ENCODE measurements at places on chromosomes 1 and 21.
A peak's percentile ranks its signal among the peaks of the same experiment; 100 is the strongest.

GRCh38 chr1:162571696-162572095 is 10.2 kb downstream of the UAP1 start:
- DNase-seq = no peak

DNA sequence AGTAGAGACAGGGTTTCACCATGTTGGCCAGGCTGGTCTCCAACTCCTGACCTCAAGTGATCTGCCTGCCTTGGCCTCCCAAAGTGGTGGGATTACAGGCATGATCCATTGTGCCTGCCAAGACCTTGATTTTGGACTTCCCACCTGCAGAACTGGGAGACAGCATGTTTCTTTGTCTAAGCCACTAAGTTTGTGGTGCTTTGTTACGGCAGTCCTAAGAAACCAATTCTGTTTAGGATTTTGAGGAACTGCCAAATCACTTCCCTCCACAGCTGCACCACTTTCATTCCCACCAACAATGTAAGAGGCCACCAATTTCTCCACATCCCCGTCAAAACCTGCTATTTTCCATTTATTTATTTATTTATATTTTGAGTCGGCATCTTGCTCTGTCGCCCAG is 46.1 kb downstream of the CHAF1B start:
- DNase-seq = no peak

- DNase-seq = no peak
Measured at GRCh38 chr1:98940722-98941079, 64.0 kb downstream of the PLPPR5 start.

DNA sequence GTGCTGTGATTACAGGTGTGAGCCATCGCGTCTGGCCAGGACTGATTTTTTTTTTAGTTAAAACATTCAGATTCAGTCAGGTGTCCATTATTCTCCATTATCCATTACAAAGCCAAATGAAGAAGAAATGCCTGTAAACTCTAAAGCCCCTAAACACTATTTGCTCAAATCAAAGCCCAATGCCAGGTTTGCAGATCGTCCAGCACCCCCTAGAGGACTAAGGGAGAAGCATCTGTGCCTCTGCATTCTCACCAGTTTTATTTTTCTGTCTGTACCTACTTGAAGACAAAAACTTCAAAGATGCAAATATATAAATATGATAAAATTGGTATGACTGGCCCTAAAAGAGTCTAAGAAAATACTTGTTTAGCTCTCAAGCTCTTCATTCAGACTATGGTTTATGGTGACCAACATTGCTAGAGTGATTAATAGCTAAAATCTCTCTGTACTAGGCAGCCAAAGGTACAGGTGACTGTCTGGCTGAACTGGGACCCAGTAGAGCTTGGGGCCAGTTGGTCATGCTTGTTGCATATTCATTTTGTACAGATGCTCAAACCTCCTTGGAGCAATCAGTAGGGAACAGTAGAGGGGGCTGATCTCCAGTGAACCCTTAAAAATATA is 138.4 kb downstream of the SYT2 start:
- peak; percentile 53 for DNase-seq

DNA sequence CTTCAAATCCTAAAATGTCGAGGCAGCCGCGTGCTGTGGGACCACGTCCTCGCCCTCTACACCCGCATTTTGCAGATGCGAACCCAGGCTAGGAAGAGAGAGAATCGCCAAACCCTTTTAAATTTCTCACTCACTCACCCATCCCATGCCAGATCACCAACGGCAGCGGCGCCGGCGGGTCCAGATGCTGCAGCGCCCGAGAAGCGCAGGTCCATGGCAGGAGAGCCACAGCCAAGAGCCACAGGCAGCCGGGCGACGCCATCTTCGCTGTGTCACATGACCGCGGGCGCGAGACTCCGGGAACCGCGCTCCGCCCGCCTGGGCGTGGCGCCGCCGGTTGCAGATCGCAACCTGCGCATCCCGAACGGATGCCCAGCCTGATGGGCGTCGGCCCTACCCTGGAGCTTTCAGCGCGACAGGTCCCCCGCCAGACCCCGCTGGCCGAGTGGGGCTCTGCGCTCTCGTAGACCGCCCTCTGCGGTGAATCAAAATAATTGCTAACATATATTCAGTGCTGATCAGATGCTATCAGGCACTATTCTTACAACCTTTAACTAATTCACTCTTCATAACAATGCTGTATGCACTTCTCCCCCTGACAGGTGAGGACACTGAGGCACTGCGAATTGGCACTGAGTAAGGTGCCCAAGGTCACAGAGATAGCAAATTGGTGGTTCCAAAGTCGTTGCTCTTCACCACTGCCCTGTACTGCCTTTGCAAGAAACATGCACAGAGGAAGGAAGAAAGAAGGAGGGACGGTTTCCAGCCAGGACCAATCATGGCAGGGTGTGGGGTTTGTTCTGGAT is at the start of gene PPT1:
Gene PPT1, minus strand, starts transcription at position 276 of the 806 bp plus-strand sequence. Its CDS starts 14 bp downstream, at position 262.
- DNase-seq = peak; percentile 89

- no peak for DNase-seq
Measured at GRCh38 chr1:46612937-46613660, 3.5 kb downstream of the MOB3C start.

- DNase-seq = peak; percentile 25
Measured at GRCh38 chr1:42035205-42035829, 116.6 kb upstream of the HIVEP3 start.
